ENCODE measurements at places on chromosomes 1 and 21.

- DNase-seq: no peak
Measured at GRCh38 chr1:101200513-101200912, 36.3 kb upstream of the S1PR1 start.

- no peak for DNase-seq
Measured at GRCh38 chr1:106746448-106747085, 309.9 kb upstream of the PRMT6 start.

DNA sequence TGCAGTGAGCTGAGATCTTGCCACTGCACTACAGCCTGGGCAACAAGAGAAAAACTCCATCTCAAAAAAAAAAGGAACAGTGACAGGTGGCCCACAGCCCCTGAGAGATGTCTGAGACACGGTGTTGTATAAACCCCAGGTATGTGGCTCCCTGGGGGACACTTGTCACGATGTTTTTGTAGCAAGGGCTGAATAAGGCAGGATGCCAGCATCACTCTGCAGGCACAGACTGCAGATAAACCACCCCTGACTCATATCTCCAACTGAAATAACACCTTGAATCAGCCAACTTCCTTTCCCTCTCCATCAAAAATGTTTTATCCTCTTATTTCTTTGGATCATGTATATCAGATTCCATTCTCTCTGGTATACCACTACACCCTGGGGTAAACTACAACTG lies 52.5 kb downstream of the NMNAT2 start:
- DNase-seq: no peak

DNA sequence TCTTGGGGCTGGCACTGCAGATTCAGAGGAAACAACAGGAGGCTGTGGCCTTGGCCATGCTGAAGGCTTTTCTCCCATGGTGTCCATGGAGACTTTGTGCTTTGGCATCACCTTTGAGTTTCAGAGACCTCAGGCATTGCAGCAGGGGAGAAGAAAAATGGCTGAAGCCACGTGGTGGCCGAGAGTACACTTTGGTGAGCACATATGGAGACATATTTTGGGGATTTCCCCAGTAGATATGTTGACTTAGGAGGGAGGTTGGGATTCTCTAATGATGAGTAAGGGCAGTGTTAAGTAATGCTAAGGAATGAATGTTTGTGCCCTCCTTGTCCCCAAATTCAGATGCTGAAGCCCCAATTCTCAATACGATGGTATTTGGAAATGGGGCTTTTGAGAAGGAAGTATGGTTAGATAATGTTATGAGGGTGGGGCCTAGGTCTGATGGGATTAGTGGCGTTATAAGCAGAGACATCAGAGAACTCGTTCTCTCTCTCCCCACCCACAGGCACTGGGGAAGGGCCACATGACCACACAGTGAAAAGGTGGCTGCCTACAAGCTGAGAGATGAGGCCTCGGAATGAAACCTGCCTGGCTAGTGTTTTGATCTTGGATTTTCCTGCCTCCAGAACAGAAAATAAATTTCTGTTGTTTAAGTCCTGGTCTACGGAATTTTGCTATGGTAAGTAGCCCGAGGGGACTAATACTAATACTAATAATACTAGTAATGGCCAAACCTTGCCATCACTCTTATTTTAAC lies 98.6 kb downstream of the TBX19 start:
- no peak for DNase-seq

DNA sequence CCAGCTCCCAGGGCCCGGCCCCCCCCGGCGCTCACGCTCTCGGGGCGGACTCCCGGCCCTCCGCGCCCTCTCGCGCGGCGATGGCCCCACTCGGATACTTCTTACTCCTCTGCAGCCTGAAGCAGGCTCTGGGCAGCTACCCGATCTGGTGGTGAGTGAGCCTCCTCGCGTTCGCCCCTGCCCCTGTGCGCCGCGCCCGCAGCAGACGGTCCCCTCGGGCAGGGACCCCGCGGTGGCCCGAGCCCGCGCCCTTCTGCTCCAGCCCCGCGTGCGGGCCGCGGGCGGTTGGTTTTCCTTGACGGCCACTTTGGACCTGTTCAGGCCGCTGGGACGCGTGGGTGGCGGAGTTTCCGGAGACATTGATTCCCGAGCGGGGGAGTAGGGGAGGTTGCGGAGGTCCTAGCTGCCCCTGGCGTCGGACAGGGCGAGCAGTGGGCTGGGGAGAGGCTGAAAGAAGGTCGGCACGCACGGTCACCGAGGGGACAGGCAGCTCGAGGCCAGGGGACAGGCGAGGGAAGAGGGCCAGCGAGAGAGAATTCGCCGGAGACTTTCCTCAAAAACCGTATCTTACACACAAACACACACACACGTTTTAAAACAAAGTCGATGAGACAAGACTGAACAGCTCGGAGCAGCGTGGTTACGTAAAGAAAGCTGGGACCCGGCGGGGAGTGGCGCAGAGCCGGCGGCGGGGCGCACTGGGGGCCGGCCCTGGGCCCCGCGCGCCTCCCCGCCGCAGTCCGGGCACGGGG lies 427 bp downstream of the WNT3A start:
- no peak for DNase-seq

GRCh38 chr1:38392861-38393260 lies 346.3 kb upstream of the POU3F1 start:
- no peak for DNase-seq

- DNase-seq: no peak
Measured at GRCh38 chr1:173753830-173754229, 39.0 kb downstream of the KLHL20 start.

DNA sequence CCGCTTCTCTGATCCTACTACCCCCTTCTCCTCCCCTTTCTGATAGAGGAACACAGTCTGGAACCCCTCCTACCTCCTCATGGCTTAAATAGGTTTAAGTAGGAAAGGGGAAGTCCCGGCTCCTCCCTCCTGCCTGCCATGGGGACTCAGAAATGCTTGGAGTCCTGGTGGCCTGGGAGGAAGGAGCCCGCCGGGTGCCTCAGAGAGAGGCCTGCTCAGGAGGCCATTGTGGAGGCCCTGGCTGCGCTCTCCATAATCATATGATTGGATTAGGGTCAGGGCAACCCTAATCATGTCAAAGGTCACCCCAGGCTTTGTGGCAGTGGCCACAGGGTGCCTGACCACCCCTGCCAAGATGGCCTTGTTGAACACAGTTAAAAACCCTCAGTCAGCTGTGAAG lies 29.0 kb downstream of the WNT3A start:
- no peak for DNase-seq

GRCh38 chr21:33290441-33290840 lies 24.3 kb downstream of the IL10RB start:
- DNase-seq: no peak

DNA sequence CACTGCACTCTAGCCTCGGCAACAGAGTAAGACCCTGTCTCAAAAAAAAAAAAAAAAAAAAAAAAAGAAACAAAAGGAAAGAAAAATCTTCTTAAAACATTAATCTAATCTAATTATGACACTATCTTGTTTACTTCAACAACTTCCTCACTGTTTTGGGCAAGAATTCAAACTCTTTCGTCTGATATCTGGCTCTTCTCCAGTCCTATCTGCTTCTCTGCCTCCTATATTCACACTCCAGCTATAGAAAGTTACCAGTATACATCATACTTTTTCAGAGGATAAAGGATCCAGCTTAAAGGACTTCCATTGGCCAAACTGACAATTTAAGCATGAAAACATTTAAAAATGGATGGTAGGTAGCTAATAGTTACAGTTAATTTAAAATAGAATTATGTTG lies 47.3 kb downstream of the EIF2B3 start:
- no peak for DNase-seq

GRCh38 chr1:156767879-156768604 lies 707 bp downstream of the PRCC start:
- DNase-seq: no peak

DNA sequence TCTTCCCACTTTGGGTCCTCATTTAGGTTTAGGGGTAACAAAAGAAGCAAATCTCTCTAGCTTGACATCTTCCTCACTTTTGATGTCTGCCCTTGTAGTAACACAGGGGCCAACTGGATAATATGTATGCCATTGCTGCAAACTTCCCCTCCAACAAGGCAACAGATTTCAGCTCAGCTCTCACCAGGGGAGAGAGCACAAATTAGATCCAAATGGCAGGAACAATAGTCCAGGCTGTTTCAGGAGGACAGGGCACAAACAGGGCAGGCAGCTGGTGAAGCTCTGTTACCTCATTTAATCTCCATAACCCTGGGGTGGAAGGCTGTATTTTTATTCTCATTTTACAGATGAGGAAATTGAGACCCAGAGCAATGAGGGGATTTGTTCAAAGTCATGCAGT lies 4.3 kb upstream of the PIK3R3 start:
- DNase-seq: no peak

- no peak for DNase-seq
Measured at GRCh38 chr1:215789981-215790380, 222.9 kb downstream of the KCTD3 start.

DNA sequence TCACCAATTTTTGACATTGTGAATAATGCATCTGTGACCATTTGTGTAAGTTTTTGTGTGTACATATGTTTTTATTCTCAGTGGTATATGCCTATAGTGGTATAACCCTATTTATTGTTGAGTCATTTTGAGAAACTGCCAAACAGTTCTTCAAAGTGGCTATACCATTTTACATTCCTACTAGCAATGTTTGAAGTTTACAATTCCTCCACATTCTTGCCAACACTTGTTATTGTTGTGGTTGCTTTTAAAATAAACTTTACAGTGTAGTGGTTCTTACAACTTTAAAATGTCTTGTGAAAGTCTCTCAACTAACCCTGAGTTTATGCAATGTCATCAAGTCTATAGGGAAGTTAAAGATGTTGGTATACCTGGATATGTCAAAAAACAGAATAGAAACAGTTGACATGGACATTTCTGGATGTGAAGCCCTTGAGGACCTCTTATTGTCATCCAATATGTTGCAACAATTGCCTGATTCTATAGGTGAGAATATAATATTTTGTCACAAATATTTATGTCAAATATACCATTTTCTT lies 219.4 kb downstream of the LRRC40 start:
- DNase-seq: no peak

GRCh38 chr1:157596384-157596783 lies 1.5 kb downstream of the FCRL4 start:
- DNase-seq: no peak

GRCh38 chr1:147568551-147568950 lies 27.2 kb downstream of the BCL9 start:
- no peak for DNase-seq

- DNase-seq: no peak
Measured at GRCh38 chr1:33844166-33844565, 19.7 kb upstream of the HMGB4 start.

- no peak for DNase-seq
Measured at GRCh38 chr21:36217743-36218142, 61.1 kb downstream of the DOP1B start.

Measured in stimulated activated CD8-positive, alpha-beta memory T cell treated with anti-CD3 and anti-CD28 coated beads, Interleukin-12 subunit alpha, Interleukin-12 subunit beta, amount 100 ng/mL, for 1 hour (primary cell).